COR-L47 (cell line): ENCODE measurements at places on chromosomes 16 and 17.
A peak's percentile ranks its signal among the peaks of the same experiment; 100 is the strongest.

DNA sequence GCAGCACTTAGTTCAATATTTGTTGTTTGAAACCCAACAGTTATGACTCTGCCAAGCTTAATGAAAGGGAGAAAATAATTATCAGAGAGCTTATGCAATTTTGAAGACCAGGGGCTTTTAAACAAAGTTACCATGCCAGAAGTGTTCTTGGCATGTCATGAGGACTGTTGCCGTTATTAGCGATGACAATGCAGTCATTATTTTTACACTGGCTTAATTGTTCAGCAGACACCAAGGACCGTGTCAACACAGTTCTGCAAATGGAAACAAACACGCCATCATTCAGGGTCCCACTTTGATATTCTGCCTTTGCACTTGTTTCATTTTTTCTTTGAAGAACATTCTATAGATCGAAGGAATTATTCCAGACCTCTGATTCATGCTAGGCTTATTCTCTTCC lies 518.5 kb downstream of the CDH13 start:
- DNase-seq: no peak

DNA sequence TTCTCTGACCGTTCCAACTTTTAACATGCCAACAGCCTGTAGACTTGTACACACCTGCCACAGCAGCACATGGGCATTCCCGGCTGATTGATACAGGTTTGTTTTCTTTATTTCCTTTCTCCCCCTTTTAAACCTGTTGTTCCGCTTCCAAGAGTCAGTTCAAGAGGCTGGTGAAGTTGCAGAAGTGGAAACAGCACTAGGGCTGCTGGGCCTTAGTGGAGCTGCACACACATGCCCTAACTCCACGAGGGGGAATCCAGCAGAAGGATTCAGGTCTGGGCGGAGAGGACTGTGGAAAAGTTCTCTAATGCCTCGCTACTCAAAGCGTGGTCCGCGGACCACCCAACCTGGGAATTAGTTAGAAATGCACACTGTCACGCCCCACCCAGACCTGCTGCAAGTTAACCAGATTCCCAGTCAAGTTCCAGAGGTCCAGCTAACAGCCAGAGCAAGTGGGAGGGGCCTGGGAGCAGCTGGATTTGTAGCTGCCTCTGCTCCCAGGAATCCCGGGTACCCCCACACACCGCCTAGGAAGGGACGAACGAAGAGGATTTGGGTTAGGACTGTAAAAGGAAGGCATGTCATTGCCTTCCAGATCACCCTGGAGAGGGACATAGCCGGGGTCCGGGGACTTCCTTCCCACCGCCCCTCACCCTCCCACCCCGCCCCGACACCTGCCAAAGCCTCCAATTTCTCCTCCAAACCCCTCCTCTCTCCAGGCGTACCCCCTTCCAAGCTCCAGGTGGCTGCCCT lies 542 bp downstream of the SLC39A11 start:
- DNase-seq: peak; percentile 4

GRCh38 chr16:80303691-80304090 lies 237.1 kb upstream of the DYNLRB2 start:
- no peak for DNase-seq

- DNase-seq: no peak
Observed at GRCh38 chr17:6554342-6554741, 2.0 kb downstream of the PITPNM3 start.

- no peak for DNase-seq
Observed at GRCh38 chr17:48636177-48637018, 10.2 kb upstream of the HOXB9 start.
